NCI-H526 (cell line): ENCODE measurements at places on chromosomes 11 and 22.

DNA sequence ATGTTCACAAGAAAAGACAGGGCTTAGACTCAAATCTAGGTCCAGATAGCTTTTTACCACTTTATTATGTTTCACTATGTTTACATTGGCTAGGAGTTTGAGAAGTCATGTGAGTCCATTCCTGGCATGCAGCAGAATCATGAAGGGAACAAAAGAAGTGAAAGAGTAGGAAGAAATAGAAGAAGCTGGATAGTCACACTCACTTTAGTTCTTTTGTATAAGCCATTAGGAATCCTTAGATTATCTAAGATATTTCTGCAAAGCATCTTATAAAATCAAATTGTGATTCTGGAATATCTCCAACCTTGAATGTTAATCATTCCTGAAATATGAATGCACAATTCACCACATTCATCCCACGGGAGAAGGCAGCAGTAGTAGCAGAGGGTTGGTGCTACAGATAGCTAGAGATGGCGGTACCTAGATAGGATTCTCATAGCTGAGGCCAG is 31.9 kb downstream of the MAML2 start:
- no peak for DNase-seq

GRCh38 chr11:834371-835316 is 1.9 kb downstream of the CD151 start:
- no peak for DNase-seq

DNA sequence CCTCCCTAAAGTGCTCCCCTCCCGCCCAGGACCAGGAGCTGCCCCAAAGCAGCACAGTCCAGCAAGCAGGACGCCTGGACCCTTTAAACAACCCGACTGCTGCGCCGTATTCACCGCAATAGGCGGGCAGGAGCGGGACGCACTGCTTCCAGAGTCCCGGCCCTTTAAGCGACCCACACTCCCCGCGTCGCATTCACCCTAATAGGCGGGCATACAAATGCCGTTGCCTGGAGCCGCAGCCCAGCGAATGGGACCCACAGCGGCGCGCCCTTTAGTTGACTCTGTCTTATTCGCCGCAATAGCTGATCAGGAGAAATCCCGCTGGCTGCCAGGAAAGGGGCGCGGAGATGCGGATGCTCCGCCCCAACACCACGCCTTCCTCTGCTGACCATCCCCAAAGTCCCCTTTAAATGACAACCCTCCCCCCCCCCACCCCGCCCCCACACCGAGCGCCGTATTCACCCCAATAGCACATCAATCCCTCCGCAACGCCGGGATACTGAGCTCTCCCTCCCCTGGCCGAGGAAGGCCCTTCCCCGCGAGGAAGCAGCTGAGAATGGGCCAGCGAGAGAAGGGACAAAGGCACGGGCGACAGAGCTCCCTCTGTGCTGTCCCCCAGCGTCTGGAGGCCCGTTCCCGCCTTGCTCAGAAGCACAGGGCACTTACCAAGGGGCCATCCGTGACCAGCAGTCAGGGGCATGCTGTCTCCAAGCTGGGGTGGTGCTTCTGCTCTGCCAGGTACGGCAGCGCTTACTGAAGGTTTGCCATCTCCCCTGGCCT is 4.7 kb downstream of the OSBPL5 start:
- peak; percentile 80 for DNase-seq

DNA sequence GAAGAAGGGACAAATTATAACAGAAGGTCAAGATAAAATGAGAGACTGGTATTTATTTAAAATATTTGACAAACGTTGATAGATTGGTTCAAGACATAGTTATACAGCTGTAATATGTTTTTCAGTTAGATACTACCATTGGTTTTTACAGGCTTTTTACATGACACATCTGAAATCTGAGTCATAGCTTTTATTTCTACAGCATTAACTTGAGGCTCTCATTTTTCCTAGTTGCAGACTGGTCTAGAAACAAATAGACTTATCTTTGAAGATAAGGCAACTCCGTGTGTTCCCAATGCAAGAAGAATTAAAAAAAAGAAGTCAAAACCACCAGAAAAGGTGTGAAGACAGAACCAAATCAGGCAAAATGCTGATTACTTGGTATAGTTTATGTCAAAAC is 31.3 kb downstream of the CEP57 start:
- no peak for DNase-seq

GRCh38 chr11:132300283-132300682 is 929.9 kb downstream of the NTM start:
- DNase-seq: peak; percentile 60

DNA sequence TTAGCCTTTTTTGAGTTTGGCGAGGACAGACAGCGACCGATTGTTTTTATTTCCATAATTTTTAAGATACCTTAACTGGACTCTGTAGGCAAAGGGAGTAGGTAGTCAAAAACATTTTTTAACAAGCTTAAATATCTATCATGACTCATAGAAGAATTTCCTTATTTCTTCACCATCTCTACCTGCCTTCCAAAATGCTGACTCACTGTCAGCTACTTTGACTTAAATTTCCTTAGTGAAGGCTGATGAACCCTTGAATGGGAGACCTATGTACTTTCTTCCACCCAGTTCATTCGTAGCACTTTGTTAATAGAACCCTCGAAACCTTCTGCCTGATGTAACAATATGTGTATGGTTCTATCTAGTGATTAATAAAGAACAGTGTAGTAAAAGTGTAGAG is 1.1 kb upstream of the MTMR2 start:
- peak; percentile 39 for DNase-seq

DNA sequence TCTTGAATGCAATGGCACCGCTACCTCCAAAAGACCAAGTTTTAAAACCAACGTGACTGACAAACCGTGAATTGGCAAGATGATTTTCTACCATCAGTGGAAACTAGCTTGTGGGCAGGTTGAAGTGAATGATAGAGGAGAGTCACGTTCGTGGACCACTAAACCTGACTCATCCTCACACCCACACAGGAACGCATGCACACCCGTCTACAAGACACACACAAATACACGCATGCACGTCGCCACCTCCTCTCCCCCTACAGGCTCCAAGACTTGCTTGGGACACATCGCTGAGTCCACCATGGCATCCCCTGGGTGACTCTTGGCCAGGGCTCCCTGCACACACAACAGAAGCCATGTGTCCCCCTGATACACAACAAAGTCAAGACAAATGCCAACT is 14.4 kb downstream of the TMPRSS6 start:
- no peak for DNase-seq

DNA sequence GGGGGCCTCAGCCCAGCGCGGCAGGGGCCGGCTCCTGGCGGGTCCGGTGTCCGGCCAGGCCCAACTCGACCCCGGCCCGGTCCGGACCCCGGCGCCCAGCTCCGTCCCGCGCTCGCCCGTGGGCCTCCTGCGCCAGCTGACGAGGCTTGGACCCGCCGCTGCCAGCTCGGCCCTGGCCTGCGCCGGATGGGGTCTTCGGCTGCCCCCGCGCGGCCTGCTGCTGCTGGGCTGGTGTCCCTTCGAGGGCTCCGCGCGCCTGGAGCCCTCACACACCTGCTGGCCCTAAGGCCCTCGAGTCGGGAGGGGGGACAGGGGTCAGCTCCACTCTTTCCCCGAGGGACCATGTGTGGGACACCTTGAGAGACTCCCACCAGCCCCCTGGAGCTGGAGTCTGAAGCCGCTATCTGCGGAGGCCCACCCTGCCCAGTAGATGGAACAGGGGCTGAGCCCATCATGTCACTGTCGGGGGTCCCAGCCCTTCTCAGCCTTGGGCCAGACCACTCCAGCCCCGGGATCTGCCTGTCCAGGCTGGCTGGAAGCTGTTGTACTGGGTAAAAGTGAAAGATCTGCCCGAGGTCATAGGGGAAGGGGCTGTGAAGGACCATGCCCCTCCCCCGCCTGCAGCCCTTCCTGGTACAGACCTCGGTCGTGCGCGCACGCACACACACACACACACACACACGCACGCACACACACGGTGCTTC is 768 bp upstream of the CDKN1C start:
- peak; percentile 86 for DNase-seq

GRCh38 chr11:68870470-68870869 is 28.8 kb upstream of the CPT1A start:
- DNase-seq: peak; percentile 31

GRCh38 chr11:81644239-81644840 is 1089.3 kb downstream of the FAM181B start:
- DNase-seq: peak; percentile 44

- DNase-seq: no peak
Observed at GRCh38 chr22:43080616-43081015, 8.6 kb downstream of the TTLL1 start.

DNA sequence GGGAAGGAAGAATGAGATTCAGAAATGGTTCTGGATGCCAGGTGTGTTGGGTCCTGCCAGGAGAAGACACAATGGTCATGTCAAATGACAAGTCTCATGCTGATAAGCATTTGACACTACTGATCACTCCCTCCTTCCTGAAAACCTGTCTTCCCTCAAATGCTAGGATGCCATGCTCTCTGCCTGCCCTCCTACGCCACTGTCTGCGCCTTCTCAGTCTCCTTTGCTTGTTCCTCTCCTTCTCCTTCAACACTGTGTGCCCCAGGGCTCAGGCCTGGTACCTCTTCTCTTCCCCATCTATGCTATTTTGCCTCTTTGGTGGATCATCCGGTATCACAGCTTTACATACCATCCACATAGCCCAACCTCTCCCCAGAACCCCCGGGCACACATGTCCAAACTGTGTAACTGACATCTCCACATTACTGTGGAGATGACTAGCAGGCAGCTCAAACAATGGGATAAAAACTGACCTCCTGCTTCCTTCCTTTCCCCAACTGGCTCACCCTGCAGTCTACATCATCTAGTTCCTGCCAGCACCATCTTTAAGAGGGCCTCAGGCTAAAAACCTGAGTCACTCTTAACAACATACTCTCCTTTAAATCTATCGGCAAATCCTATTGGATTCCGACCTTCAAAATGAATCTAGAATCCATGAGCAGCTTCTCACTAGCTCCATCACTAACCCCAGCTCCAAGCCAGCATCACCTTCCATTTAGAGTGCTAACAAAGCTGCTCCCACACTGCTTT is 8.2 kb downstream of the AP1B1 start:
- no peak for DNase-seq

DNA sequence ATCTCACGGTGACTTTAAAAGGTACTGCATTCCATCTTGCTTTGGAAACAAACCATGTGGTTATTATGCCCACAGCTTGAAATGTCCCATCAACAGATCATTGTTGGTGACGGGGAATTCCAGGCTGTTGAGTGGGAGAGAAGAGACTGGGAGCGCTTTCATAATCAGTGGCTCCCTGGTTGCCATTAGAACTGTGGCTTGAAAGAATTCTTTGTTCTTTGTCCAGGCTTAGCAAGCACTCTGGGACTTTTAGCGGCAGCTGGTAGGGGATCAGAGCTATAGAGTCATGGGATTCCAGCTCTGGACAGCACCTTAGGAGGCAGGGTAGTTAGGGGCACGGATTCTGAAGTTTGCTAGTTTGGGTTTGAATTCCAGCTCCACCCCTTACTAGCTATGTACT is 22.0 kb downstream of the MMP20 start:
- peak; percentile 83 for DNase-seq

DNA sequence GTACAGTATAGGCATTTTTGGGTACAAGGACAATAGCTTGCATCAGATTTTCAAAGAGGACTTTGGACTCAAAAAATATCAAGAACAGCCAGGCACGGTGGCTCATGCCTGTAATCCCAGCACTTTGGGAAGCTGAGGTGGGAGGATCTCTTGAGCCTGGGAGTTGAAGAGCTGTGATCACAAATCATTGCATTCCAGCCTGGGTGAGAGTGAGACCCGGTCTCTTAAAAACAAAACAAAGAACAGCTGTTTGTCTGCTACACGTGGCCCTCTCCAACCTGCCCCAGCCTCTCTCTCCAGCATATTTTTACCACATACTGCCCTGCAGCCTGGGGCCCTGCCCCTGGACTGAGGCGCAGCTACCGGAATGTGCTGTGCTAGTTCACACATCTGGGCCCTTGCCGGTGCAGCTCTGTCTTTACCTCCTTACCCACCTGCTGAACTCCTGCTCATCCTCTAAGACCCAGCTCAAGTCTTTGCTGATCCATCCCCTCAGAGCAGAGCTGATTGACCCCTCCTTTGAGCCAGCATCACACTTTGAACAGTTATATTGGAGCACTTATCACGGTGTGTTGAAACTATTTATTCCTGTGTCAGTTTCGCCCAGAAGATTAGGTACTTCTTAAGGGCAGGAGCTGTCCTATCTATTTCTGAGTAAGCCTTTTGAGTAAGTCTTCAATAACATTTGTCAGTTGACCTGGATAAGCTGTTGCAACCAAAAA is 29.4 kb downstream of the GRIK4 start:
- no peak for DNase-seq

GRCh38 chr11:63670096-63670432 is 1.1 kb downstream of the ATL3 start:
- no peak for DNase-seq

DNA sequence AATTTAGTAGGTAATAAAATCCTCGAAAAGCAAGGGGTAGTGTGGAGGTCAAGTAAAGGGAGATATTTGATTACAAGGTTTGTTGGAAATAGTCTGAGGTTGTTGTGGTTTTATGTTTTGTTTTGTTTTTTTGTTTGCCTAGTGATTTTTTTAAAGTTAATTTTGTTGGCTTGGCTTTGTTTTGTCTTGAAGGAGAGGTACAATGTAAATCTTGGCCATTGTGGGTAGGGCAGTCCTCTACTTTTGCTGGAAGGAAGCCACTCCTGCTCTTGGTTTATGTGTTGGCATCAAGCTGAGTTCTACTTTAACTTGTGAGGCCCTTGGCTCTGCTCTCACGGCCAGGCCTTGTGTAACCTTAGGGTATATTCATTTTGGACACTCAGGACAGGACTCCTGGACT is 3.2 kb downstream of the AMOTL1 start:
- DNase-seq: no peak

DNA sequence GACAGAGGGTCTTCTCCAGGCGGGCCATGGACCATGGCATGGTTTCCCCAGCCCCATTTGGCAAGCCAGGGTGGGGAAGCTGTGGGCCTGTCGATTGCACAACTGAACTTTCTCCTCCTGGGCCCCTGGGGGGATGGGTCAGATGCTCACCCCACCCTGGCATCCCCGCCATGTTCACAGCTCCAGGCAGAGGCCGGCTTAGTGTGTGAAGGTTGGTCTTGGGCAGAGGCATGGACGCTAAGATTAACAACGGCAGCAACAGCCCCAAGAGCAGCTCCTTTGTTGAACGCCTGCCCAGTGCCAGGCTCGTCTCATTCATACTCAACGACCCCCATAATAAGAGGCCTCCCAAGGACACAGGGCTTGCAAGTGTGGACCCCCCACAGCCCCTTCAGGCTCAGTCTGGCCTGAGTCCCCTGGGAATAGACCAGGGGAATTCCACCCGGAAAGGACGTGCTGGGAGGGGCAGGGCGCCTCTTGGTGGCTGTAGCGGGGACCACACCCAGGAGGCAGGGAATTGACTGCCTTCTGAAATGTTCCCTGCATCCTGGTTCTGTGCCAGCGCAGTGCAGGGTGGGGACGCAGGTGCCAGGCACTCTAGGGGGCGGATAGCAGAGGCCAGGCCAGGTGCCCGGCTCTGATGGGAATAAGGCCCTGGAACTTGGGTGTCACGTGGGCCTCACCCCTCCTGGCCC is 8.3 kb downstream of the TSPO start:
- DNase-seq: no peak

GRCh38 chr22:38034278-38034882 is 22.8 kb upstream of the PICK1 start:
- DNase-seq: no peak

GRCh38 chr11:30089921-30090320 is 73.1 kb upstream of the KCNA4 start:
- no peak for DNase-seq

GRCh38 chr11:65150509-65151299 is 16.4 kb upstream of the SYVN1 start:
- no peak for DNase-seq
